ENCODE measurements at places on chromosomes 13 and 19.

- no peak for DNase-seq
Observed at GRCh38 chr13:72164811-72165210, 297.8 kb upstream of the DACH1 start.

DNA sequence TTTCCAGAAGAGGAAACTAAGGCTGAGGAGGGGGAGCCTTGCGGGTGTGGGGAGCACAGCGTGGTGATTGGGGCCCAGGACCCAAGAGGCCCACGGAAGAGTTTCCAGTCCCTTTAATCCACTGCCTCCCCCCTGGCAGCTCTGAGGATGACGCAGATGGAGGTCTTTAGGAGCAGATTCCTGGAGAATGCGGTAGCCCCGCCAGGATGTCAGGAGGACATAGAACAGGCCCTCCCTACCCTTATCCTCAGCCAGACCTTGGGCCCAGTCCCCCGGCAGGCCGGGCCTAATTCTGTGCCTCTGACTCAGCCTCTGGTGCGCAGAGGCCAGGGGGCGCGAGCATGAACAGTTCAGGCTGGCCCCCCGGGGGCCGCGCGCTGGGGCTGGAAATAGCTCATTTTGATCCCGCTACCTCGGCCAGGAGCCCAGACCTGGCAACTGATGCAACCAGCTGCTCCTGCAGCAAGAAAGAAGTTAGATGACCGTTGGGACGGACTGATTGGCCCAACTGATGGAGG is 461 bp upstream of the HSPB6 start:
- peak; percentile 29 for DNase-seq

- no peak for DNase-seq
Observed at GRCh38 chr19:56097306-56097705, 23.8 kb downstream of the ZNF787 start.

- DNase-seq, result no peak
Observed at GRCh38 chr19:48210005-48210404, 39.5 kb downstream of the ZSWIM9 start.

Data from nephron progenitor cell (in vitro differentiated cells).